Thyroid gland (tissue), 4 donors: ENCODE measurements at places on chromosomes 5 and 9. TPM values are rescaled to one million over a fixed set of nuclear protein-coding genes. Genes with fewer than 3 reads are reported as not detected.

The CCL19 gene
- not detected for total RNA-seq

The IFNK gene
- not detected for total RNA-seq

The PLAC8L1 gene
- total RNA-seq = not detected

The LCN1 gene
- total RNA-seq = not detected

The PCDHB9 gene
- 3.6 TPM for total RNA-seq

The UBAP1 gene
- total RNA-seq = 44.3 TPM

The HEMGN gene
- 0.27 TPM for total RNA-seq

The GABRB2 gene
- total RNA-seq = 0.68 TPM

GRCh38 chr9:110427497-110428104 is 89.9 kb upstream of the TXNDC8 start:
- no peaks in the 10 kb centered on the region for H3K4me1 ChIP-seq
- no peaks in the 10 kb centered on the region for H3K36me3 ChIP-seq
- no peak overlapping the region for H3K27ac ChIP-seq
- peak; percentile 40 for DNase-seq
- no peaks in the 10 kb centered on the region for H3K27me3 ChIP-seq

- no peaks in the 10 kb centered on the region for H3K27me3 ChIP-seq
- peaks cover 5% of the 10 kb centered on the region for H3K4me1 ChIP-seq
- DNase-seq = peak; percentile 66
- H3K27ac ChIP-seq = peak overlapping the region; percentile 81
- H3K4me3 ChIP-seq = peak overlapping the region; percentile 68
Measured at GRCh38 chr5:75054134-75054930, 2.0 kb upstream of the GCNT4 start.

GRCh38 chr9:76107482-76107881 is 217.0 kb downstream of the PCSK5 start:
- H3K4me3 ChIP-seq = no peak overlapping the region
- no peaks in the 10 kb centered on the region for H3K4me1 ChIP-seq
- no peak overlapping the region for H3K27ac ChIP-seq

DNA sequence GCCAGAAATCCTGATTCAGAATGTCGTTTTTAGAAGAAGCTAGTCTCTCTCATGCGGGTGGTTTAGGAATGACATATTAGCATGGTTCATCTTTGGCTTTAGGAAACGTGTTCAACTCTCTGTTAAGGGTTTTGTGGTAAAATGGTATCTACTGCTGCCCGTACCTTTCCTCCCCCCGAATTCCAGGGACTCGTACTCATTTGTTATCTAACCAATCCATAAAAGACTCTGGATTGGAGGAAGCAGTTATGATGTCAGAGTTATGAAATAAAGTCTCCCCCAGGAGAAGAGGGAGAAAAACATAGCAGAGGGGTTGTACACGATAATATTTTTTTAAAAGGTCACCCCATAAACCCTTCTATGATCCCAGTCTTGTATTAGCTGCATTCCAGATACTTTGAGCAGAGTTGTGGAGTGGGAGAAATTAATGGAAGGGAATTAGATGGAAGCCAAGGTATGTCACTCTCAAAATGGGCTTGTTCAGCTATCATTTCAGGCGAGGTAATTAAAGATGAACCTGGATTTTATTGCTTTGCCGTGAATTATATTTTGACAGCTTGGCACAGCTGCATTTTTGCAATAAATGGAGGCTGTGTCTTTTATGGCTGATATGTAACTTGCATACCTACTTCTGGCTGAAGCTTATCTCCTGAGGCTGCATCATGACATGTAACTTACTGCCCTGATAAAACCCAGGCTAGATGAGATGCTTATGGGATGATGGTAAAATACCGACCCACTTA is 31.3 kb downstream of the RAI14 start:
- H3K4me3 ChIP-seq = no peak overlapping the region
- H3K27ac ChIP-seq = peak overlapping the region; percentile 56
- no peak for DNase-seq
- H3K4me1 ChIP-seq = peaks cover 19% of the 10 kb centered on the region
- no peaks in the 10 kb centered on the region for H3K27me3 ChIP-seq

DNA sequence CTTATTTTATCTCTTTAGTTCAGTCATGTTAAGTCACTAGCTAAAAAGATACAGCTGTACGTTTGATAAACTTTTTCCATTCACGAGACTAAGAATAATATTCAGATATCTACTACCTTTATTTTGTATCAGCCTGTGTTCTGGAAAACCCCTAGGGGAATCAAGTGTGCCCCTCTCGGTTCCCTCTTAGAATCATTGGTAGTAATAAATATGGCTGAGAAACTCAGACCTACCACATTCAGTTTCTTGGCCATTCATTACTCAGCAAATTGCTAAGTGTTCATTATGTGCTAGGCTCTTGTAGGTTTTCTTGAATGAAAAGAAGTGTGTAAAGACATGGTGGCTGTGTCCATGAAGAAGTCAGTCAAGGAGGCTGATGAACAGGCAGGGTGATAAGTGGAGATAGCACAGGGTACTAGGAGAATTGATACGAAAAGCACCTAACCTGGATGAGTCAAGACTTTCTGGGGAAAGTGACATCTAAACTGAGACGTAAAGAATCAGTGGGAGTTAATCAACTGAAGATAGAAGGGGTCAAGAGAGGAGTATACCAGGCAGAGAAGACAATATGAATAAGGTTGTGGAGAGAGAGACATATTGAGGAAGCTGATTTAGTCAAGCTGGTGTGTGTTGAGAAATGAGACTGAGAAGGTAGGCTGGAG is 86.2 kb downstream of the CSNK1G3 start:
- no peak overlapping the region for H3K4me3 ChIP-seq
- DNase-seq = no peak
- H3K27me3 ChIP-seq = no peaks in the 10 kb centered on the region

GRCh38 chr5:13957032-13957645 is 12.7 kb upstream of the DNAH5 start:
- no peaks in the 10 kb centered on the region for H3K36me3 ChIP-seq
- H3K27ac ChIP-seq = no peak overlapping the region
- no peak overlapping the region for H3K4me3 ChIP-seq
- no peaks in the 10 kb centered on the region for H3K4me1 ChIP-seq
- H3K27me3 ChIP-seq = no peaks in the 10 kb centered on the region

DNA sequence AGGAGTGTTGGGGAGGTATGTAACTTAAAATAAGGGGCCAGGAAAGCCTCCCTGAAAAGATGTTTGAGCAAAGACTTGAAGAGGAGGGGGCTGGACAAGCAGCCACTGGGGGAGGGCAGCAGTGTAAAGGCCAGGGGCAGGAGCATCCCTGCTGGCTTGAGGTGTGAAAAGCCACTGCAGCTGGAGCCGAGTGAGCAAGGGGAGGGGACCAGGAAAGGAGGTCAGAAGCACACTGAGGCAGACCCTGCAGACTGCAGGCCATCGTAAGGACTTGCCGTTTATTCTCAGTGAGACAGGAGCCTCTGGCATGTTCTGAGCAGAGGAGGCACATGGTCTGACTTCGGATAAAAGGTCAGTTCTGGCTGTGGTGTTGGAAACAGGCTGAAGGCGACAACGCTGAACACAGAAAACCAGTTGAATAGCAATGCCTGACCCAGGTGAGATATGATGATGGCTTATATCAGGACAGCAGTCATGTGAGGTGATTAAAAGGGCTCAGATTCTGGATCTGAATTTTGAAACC is 10.2 kb upstream of the ERGIC1 start:
- no peaks in the 10 kb centered on the region for H3K27me3 ChIP-seq
- H3K4me1 ChIP-seq = peaks cover 16% of the 10 kb centered on the region
- no peak for DNase-seq
- H3K27ac ChIP-seq = no peak overlapping the region
- H3K36me3 ChIP-seq = no peaks in the 10 kb centered on the region

GRCh38 chr5:141192110-141192725 is at the start of gene PCDHB10:
PCDHB10 (plus strand) TSS chr5:141192353; CDS start chr5:141192553, 200 bp downstream.
- no peaks in the 10 kb centered on the region for H3K27me3 ChIP-seq
- no peak within 1 kb of the TSS for H3K4me3 ChIP-seq
- peak; percentile 6 for DNase-seq

GRCh38 chr9:103702572-103702971 is 391.5 kb upstream of the SMC2 start:
- H3K4me3 ChIP-seq = no peak overlapping the region
- H3K27me3 ChIP-seq = no peaks in the 10 kb centered on the region
- no peak for DNase-seq
- no peak overlapping the region for H3K27ac ChIP-seq
- no peaks in the 10 kb centered on the region for H3K36me3 ChIP-seq

GRCh38 chr5:43484106-43484849 is 613 bp upstream of the TMEM267 start:
- peak; percentile 89 for DNase-seq
- peak overlapping the region; percentile 74 for H3K4me3 ChIP-seq
- no peaks in the 10 kb centered on the region for H3K27me3 ChIP-seq
- peaks cover 11% of the 10 kb centered on the region for H3K4me1 ChIP-seq
- H3K36me3 ChIP-seq = no peaks in the 10 kb centered on the region
